GM23338 (cell line): ENCODE measurements at places on chromosomes 11 and 22.

GRCh38 chr11:76653674-76654284 is 16.8 kb downstream of the LRRC32 start:
- DNase-seq: no peak

DNA sequence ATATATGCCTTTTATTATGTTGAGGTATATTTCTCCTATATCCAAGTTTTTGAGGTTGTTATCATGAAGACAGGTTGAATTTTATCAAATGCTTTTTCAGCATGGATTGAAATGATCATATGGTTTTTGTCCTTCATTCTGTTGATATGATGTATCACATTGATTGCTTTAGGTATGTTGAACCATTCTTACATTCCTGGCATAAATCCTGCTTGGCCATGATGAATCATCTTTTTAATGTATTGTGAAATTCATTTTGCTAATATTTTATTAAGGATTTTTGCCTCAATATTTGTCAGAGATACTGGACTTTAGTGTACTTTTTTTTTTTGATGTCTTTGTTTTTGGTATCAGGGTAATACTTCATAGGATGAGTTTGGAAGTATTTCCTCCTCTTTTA is 283.8 kb upstream of the C11orf87 start:
- no peak for DNase-seq

GRCh38 chr11:68813773-68814172 is 27.9 kb downstream of the CPT1A start:
- DNase-seq: no peak

DNA sequence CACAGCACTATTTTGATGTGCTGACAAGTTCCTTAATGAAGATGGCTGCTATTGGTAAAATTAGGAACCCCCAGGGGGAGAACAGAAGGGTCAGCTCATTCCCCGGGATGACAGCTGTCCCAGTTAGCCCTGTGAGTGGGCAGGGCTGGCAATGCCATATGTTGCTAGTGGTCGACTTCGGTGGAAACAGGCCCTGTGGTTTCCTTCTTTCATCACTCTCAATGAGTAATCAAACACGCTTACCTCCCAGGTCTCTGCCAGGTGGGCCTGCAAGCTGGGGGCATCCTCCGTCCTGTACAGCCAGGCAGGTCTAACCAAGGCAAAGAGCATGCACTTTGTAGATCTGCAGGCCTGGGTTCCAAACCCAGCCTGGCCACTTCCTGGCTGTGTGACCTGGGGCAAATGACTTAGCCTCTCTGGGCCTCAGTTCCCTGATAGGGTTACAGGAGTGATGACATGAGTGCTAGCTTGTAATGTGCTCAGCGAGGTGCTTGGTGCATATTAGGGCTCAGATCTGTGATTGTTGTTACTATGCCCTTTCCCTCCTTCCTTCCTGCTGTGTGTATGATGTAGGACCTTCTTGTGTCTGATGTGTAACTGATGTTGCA is 85.2 kb downstream of the TSPAN18 start:
- no peak for DNase-seq

DNA sequence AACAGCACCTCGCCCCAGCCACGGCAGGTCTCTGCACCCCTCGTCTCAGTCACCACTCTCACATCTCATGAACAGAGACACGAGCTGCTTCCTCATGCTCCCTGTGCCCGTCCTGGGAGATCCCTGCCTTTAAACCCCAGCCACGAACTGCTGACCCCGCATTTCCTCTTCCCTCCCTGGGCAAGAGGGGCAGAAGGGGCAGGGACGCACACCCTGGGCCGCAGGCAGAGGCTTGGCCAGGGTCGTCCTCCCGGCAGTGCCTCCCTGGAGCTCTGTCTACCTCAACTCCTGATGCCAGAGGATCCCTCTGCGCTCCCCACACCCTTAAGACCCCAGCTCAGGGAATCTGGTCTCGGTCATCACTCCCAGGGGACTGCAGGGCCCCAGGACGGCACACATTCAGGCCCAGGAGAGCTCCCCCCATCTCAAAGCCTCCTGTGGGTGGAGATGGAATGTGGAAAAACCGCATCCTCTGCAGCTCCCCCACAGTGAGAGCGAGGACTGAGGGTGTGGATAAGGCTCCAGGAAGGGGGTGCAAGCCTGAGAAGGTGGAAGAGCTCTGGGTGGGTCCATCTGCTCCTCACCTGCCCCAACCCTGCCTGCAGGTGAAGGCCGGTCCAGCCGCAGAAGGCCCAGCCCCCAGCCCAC is 1.2 kb downstream of the BID start:
- DNase-seq: peak; percentile 42
